NCI-H446 treated with DMSO at 0.1 percent for 48 hours (cell line): ENCODE measurements at places on chromosomes 16 and 17.

DNA sequence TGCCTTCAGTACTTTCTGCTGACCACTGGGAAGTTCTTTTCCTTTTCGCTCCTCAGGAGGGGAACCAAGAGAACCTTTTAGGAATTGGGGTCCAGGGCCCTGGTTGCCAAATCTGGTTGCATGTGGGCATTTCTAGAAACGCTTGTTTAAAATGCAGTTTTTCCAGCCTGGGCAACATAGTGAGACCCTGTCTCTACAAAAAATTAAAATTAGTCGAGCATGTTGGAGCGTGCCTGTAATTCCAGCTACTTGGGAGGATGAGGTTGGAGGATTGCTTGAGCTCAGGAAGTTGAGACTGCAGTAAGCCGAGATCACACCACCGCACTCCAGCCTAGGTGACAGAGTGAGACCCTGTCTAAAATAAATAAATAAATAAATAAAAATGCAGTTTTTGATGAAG is 1.2 kb downstream of the PNPO start:
- no peak for DNase-seq

- no peak for DNase-seq
Measured at GRCh38 chr16:14105760-14106375, 34.7 kb downstream of the MRTFB start.

GRCh38 chr17:50240851-50241250 is 33.4 kb upstream of the TMEM92 start:
- no peak for DNase-seq

DNA sequence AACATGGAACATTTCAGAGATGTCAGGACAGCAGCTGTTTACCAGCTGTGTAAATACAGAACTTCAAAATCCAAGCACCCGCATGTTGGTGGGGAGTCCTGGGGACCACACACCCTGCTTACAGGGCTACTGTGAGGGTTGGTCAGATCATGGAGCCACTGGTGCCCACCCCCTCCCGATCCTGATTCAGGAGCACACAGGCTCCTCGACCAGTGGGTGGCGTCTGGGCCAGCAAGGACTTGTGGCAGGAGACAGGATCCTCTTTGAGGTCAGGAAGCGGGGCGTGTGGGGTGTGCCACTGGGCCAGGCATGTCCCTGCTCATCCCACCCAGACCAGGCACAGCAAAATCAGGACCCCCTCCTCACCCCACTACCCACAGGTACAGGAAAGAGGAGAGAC is 83.6 kb downstream of the SDK2 start:
- no peak for DNase-seq

- no peak for DNase-seq
Measured at GRCh38 chr17:77456951-77457548, 316.3 kb downstream of the SEC14L1 start.

GRCh38 chr16:24538756-24539294 is 541 bp upstream of the RBBP6 start:
- DNase-seq, result peak; percentile 81

- DNase-seq, result no peak
Measured at GRCh38 chr16:17160285-17160853, 310.4 kb downstream of the XYLT1 start.

DNA sequence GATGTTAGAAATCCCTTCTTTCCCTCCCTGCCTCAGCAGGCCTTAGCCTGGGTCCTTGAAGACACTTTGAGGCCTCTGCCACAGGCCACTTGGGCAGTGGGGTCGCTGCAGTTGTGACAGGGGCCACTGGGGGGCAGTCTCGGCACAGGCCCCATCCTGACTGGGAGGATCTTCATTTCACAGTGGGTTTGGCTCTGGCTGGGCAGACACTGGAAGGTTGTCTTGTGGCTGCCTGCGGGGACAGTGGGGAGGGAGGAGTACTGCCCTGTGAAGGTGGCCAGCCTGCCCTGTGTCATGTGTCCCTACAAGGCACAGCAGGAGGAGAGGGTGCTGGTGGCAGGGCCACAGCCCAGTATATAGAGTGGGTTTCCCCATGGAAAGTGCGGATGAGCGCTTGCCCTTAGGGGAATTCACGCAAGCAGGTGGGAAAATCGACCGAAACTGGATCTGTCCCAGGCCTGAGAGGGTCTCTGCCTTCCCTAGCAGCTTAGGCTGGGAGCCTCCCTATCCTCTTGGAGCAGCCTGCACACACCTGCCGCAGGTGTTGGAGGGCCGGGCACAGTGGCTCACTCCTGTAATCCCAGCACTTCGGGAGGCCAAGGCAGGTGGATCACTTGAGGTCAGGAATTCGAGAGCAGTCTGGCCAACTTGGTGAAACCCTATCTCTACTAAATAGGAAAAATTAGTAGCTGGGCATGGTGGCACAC is 28.8 kb downstream of the GINS2 start:
- no peak for DNase-seq

- DNase-seq, result no peak
Measured at GRCh38 chr17:41107941-41108450, 2.8 kb downstream of the KRTAP4-9 start.

- DNase-seq, result no peak
Measured at GRCh38 chr16:58481931-58482330, 18.0 kb upstream of the NDRG4 start.

DNA sequence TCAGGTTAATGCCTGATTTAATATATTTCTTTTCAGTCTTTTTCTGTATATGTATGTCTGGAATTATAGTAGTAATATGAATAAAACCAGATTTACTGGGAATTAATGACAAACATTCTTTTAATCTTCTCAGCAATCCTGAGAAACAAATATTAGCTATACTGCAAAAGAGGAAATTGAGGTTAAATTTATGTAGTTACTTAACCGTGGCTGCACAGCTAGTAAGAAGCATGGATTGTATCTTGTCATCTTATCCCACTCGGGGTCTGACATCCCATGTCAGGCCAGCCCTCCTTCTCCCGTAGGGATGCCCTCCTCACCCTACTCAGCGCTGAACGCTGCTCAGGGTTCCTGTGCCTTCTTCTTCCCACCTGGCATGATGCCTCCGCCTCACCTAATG is 143.0 kb downstream of the FTO start:
- DNase-seq, result no peak

GRCh38 chr17:34556384-34556783 is 23.0 kb upstream of the TMEM132E start:
- no peak for DNase-seq

DNA sequence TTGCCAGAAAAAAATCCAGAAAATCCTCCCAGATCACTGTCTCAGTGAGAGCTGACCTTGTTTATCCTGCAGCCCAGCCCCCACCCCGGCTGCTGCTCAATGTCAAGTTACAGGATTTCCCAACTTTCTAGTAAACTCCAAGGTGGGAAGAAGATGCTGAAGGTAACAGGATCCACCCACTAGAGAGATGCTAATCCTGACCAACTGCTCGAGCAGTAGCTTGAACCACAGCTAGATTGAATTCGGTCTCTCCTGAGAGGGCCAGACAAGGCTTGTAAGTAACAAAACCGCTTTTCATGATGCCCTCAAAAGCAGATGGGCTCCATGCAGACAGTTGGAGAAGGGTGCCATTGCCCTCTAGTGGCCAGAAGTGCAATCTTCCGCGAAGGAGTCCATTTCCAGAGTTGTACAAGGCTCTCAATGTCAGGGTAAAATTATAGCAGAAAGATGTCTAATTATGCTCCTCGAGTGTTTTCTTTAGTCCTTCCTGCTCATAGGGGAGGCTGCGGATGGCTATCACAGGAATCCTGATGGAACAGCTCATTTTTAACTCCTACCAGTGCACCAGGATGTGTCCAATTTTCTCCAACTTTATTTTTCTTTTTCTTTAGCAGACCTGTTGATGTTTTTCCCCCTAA is 3.9 kb downstream of the CDH11 start:
- DNase-seq, result peak; percentile 49

DNA sequence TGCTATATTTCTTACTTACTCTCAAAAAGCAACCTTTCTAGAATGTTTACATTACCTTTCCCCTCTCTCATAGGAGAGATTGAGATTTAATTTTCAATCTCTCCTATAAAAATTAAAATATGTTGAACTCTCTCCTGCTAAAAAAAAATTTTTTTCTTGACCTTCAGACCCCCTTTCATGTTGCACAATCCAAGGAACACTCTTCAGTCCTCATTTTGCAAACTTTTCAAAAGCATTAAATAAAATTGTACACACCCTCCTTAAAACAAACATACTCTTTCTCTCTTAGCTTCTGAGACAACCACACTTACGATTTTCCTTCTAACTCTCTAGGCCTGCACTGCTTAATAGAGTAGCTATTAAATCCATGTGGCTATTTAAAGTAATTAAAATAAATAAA is 8.6 kb upstream of the ABCA6 start:
- no peak for DNase-seq

GRCh38 chr16:75931970-75932369 is 205.7 kb upstream of the CPHXL start:
- no peak for DNase-seq

GRCh38 chr17:18252160-18252559 is 6.4 kb downstream of the FLII start:
- no peak for DNase-seq
